ENCODE measurements at places on chromosomes 1 and 21.

DNA sequence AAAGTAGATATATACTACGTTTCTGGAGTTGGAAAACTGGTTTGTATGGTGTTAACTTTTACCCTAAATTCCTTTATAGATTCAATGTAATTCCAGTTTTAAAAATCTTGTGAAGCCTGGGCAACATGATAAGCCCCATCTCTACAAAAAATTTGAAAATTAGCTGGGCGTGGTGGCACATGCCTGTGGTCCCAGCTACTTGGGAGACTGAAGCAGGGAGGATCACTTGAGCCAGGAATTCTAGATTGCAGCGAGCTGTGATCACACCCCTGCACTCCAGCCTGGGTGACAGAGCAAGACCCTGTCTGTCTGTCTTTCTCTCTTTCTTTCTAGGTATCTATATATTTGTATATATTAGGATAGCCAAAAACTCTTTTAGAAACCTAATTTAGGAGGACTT, 141.9 kb downstream of the CLEC20A start:
- no peak for DNase-seq

GRCh38 chr1:209106237-209106741, 477.2 kb upstream of the CAMK1G start:
- peak; percentile 62 for DNase-seq

GRCh38 chr1:212007886-212008285, 27.5 kb downstream of the INTS7 start:
- DNase-seq, result no peak

- no peak for DNase-seq
These were observed 38.8 kb downstream of the RCAN1 start for GRCh38 chr21:34576041-34576511.

GRCh38 chr1:165080253-165080896, 276.1 kb downstream of the LMX1A start:
- DNase-seq, result no peak

- peak; percentile 87 for DNase-seq
These were observed 16.4 kb upstream of the CGN start for GRCh38 chr1:151494741-151495281.

- peak; percentile 38 for DNase-seq
These were observed at the start of gene TCEA3 for GRCh38 chr1:23424293-23425192. Gene TCEA3, minus strand, starts transcription at chr1:23424748. Its CDS starts 115 bp downstream, at chr1:23424633.

DNA sequence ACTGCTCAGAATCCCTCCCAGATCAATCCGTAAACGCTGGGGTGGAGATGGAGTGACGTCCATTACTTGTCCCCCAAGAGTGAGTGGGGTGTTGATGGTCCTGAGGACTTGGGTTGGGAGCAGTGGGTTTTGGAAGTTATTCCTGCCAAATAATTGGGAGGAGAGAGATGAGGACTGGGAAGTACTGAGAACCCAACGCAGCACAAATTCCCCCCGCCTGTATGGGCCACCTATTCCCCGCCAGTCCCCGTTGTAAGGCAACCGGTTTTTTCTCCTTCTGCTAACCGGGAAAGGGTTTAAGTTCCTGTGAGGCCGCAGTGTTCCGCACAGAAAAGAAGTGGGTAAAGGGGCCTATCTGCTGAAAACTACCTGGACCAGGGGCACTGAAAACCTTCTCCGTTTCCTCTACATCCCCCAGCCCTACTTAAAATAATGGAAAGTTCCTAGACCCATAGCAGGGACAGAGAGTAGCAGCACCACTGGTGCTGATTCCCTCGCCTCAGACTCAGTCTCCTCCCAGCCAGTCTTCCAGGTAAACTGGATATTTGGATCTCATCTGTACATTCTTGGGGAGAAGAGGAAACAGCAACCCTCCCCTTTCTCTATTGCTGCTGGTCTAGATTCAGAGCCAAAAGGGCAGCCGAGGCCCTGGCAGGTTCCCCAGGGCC, 738 bp downstream of the LURAP1 start:
- DNase-seq, result no peak

GRCh38 chr1:151287767-151288500, 5.8 kb downstream of the ZNF687 start:
- no peak for DNase-seq

GRCh38 chr1:34057347-34058130, 107.5 kb downstream of the CSMD2 start:
- no peak for DNase-seq

- no peak for DNase-seq
These were observed 20.8 kb downstream of the TMCO1 start for GRCh38 chr1:165747632-165748447.

GRCh38 chr1:235881930-235882700, 15.4 kb upstream of the LYST start:
- DNase-seq, result no peak

DNA sequence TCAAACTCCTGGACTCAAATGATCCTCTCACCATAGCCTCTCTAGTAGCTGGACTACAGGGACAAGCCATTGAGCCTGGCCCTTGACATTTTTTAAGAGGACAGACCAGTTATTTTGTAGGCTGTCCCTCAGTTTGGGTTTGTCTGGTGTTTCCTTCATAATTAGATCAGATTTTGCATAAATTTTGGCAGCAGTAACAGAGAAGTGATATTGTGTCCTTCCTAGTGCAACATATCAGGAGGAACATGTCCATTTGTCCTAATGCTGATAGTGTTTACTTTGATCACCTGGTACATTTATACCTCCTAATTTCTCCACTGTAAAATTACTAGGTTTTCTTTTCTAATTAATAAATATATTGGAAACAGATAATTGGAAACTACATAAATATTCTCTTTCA, 5.9 kb upstream of the NID1 start:
- DNase-seq, result no peak

DNA sequence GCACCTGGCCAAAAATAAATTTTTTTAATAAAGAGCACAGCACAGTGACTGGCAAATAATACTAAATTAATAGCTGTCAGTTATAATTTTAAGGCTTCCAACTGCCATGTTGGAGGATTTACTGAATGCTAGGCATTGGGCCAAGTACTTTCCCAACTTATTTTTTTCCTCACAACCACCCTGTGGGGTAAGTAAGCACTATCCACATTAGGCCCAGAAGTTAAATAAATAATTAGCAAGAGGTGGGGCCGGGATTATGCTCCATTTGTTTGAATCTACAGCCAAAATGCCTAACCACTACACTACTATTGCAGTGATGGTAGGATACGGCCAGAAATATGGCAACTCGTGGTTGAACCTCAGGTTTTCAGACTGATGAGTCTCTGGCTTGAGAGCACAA, 4.6 kb upstream of the TRNAU1AP start:
- DNase-seq, result no peak

- DNase-seq, result no peak
These were observed 57.2 kb downstream of the ITPKB start for GRCh38 chr1:226681652-226682493.

DNA sequence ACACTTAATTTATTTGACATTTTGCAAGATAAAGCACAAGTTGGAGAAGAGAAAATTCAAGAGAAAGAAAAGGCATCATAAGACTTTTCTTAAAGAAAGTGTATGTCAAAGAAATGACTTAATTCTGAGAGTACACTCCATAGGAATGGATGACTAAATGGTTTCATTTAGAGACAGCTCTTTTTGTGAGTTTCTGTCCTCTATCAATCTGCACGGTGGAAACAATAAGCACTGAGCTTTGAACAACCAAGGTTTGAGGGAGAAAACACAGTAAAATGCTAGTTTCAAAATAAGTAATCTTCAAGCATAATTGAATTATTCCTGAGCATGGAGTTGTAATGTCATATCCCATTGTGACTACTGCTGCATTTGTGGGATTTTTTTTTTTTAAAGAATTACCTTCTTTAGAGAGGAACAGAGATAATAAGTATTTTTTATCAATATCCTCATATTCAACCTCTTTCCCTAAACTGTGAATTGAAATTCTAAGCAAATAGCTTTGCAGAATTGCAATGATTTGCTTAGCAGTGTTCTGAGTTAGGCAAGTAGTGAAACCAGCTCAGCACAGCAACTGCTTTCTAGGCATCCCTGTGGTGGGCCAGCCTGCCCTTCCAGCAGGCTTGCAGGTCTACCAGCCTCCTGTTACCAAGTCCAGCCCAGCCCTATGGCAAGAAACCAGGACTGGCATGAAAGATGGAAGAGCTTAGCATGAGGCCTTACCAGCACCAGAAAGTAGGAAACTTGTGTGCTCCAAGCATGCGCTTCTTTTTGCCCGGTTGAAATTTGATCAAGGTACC, 38.2 kb downstream of the KCNJ6 start:
- no peak for DNase-seq

DNA sequence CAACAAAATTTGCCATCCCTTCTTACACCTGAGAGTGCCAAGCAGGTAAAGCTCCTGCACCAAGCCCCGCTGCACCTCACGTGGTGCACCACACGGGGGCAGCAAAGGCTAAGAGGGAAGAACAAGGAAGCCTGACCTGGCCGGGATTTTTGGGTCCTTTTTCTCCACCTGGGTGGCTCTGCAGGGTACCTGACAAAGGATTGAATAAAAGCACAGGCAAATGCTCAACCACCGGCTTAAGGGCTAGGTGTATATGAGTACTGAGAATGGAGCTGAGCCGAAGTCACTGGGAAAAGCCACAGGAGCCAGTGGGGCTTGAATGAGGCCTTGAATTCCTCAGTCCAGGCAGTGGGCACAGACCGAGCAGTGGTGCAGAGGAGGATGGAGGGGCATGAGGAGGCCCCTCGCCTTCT, 36.4 kb downstream of the ZNF697 start:
- DNase-seq, result peak; percentile 69
